ENCODE measurements at places on chromosomes 7 and 10.

DNA sequence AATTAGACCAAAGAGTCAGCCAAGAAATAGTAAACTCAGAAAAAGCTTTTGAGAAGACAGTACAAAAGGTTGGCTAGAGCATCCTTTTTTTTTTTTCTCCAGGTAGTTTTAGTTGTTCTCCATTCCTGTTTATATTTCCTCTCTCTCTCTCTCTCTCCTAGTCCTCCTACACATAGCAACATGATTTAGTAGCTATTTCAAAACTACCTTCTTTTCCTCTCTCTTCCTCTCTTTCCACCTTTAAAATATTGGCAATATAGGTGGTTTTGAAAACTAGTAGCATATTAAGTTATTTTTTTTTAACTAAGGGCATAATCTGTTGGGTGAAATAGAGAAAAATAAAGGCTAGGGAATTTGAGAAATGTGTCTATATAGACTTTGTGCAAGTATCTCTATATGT is 5.0 kb downstream of the SKIDA1 start:
- no peak for DNase-seq

- no peak for DNase-seq
Measured at GRCh38 chr7:117659531-117660011, 179.7 kb downstream of the CFTR start.

GRCh38 chr7:23852135-23852534 is 142.1 kb downstream of the STK31 start:
- DNase-seq = no peak

DNA sequence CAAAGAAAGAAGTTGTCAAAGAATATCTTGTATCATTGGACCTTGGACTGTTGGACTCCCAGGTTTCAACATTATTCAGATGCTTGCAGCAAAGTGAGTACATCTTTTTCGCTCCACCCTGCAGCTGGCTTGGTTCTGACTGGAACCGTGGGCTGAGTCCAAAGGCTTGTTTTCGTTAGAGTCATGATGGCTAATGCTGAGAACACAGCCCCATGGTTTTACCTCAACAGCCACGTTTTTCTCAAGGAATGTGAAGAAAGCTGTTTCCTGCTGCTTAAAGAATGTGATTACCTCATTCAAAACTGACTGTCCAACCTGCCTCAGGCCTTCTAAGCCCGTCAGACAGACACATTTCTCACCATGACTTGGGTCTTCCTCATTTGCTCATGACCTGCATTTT is 69.5 kb downstream of the STEAP1B start:
- no peak for DNase-seq

- no peak for DNase-seq
Measured at GRCh38 chr10:113285305-113285704, 267.5 kb upstream of the HABP2 start.

GRCh38 chr10:99395750-99396445 is 34.5 kb downstream of the GOT1 start:
- no peak for DNase-seq

DNA sequence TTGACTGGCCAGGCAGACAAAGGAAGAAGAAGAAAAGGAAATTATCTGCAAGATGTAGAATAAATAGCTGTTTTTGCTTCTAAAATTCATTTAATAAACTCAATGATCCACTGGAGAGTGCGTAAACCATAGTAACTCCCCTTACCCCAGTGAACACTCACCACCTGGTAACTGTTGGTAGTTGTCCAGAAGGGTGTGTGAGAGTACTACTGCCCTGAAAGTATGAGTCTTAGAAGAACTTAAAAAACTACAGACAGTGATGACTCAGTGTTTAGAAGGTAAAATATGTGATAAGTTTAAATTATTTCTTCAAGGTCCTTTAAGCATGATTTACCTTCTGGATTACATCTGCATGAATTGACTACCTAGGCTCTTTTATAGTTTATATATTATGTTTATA is 53.0 kb upstream of the SEMA3A start:
- DNase-seq = no peak

GRCh38 chr10:546971-547590 is 142.4 kb downstream of the DIP2C start:
- no peak for DNase-seq

DNA sequence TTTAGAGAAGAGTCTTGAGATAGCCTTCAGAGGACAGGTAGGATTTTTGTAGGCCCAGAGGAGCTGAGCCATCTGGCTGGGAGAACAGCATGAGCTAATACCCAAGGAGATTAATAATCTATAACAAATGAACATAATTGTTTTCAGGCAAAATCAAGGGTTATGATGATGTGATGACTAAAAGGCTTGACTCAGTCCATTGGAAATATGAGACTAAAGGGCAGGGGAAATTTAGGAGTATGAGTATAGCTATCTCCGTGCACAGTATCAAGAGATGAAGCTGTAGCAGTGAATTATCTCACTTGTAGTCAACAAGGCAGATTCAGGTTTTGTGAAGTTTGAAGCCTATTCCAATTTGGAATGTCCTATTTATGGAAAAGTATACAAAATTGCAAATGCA is 40.1 kb downstream of the CSTF2T start:
- DNase-seq = no peak

DNA sequence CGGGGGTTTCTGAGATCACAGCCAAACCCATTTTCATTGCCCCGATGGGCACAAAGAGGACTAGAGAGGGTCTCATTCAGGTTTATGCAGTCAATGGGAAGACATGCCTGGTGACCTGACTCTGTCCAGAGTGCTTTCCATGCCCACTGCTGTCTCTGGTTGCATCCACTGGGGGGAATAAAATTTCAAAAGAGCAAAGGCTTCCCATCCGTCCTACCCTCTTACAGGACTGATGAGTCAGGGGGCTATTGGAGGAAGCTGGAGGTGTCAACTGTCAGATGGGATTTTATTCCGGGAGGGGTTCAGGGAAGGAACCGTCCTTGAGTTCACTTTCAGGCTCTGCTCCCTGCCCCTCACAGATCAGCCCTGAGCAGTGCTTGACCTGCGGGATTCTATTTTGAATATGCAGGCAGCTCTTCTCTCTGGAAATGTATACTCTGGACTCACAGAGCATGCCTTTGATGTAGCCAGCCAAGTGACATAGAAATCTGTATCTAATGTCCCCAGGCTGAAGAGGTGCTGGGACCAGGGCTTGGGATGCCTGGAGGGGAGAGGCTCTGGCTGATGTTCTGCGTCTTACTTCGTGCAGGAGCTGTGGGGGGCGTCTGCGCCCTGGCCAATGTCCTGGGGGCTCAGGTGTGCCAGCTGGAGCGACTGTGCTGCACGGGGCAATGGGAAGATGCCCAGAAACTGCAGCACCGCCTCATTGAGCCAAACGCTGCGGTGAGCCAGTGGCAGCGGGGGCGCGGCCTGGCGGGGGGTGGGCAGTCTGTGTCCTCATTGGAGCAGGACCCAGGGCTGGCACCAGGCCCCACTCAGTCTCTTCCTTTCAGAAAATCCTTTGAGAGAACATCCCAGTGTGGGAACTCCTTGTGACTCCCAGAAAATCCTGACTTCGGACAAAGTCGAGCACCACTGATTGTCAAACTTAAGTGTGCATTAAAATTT is 12.0 kb downstream of the C10orf62 start:
- DNase-seq = no peak

Data from activated CD4-positive, alpha-beta T cell treated with anti-CD3 and anti-CD28 coated beads, Interleukin-2, Interleukin-4, amounts not matched to agents 100 ng/mL and 50 ng/mL, durations not matched to agents 16 hours and 8 hours (primary cell).